Tongue (tissue), 3 donors: ENCODE measurements at places on chromosomes 12 and 14.
A peak's percentile ranks its signal among the peaks of the same experiment; 100 is the strongest.

GRCh38 chr14:90513161-90514014 is 116.6 kb downstream of the CALM1 start:
- peak; percentile 95 for DNase-seq

DNA sequence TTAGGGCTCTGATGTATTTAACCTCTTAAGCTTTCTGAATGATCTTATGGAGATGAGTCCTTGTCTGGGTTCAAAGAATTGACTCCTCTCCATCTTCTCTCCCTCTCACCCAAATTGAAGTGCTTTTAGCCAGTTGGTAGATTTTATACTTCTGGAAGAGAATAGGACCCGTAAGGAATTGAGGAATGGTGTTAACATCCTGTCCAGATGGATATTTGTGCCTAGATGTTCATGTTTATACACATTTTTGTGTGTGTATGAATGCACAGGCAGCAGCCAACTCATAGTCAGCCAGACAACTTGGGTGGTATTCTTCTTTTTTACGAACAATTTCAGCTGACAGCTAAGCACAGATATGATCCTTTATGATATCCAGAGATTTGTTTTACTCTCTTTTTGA is 449.6 kb upstream of the RGS6 start:
- peak; percentile 48 for DNase-seq

DNA sequence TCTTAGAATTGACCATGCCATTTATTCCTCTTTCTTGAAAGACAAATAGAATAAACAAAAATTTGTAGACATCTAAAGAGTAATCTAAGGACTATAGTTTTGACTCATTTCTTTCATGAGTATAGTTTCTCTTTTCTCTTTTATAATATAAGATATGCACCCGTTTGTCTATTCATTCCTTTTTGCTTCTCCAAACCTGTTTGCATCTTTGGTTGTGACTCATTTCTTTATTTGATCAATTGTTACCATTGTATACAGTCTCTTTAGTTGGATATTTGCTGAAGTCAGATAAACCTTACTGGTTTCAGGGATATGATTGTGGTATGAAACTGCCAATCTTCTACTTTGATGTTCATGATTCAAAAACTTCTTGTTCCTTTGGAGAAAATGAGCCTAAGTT is 268.7 kb downstream of the FBXL14 start:
- no peak for DNase-seq

DNA sequence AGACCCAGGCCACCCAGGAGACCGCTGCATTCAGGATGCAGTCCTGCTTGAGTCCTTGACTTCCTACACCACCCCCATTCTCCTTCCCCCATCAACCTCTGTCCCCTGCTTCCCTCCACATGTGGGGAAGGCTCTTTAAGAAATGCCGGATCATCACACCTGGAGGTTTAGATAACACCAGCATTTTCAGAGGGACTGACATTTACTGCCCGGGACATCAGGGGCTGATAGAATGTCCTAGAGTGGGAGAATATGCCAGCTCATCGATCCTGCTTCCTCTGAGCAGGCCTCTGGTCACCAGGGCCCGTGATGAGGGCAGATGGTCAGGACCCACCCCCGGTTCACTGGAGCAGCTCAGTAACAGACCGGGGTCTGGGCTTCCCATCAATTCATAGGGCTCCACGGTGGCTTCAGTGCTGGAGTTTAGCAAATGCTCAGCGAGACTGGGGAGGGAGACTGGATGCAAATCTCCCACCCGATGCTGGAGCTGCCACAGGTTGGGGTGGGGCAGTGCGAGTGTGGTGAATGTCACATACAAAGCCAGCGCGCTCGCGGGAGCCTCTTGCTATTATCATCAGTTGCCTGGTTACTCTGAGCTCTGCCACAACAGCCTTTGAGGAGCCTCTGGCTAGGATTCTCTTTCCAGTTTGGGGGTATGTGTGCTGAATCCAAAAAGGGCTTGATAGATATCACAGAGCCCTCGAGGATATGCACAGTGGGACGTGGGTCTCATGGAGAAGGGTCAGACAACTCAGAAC is 111.6 kb downstream of the RBM19 start:
- DNase-seq = no peak

DNA sequence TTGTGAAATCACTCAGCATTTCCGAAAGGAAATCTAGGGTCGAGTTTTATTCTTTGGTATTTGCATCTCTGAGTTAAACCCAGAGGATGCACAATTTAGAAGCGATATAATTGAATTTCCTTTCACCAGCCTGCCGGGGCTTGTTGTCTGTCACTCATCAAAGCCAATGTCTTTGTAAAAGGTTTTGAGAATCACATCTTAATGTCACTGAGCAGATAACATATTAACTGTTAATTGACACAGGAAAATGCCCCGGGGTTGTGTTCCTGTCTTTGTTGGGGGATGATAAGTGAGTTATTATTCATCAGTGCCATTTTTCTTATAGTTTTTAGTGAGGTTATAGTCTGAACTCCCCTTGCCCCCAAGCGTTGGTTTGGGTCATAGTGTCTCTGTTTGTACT is 73.4 kb downstream of the DUSP6 start:
- DNase-seq = no peak

GRCh38 chr12:64779354-64779974 is 20.3 kb upstream of the GNS start:
- no peak for DNase-seq

DNA sequence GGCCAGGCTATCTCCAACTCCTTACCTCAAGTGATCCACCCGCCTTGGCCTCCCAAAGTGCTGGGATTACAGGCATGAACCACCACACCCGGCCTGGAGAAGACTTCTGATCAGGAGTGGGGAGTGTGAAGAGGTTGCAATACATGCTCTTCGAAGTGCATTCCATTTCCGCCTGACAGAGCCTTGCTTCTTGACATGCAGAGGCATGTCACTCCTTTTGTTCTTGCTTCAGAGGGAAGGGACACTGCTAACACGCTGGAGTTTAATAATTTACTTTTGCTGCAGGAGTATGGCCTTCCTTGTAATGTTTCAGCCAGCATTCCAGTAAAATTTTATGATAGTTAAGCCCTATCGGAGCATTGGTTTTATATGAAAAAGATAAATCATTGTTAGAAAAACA is 74.9 kb downstream of the SLC25A47 start:
- DNase-seq = no peak

DNA sequence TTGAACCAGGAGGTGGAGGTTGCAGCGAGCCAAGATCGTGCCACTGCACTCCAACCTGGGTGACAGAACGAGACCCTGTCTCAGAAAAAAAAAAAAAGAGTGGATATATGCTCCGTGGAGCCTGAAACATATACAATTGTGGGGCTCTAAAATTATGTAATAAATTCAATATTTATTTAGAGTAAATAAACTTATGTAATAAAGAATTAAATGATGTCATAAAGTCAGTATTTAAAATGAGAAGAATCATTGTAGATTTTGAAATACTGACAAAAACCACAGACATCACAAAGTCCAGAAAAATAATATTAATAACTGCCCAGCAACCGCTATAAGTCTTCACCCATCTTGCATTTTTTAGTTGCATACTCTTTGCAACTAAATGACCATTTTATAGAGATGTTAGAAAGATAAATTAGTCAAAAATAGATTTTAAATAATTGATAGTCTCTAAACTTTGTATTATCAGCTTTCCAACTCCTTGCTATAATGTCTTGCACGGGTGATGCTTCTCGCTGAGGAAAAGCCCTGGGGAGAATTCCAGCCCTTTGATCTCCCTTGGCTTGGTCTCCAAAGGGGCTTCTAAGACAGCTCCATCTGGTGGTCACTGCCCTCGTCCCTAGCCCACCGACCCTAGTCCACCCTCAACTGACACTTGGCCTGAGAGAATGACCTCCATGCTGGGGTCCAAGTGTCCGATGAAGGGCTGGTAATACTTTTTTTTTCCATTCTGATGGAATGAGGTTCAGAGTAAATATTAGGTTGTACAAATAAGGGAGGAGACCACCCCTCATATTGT is 7.9 kb upstream of the TMBIM6 start:
- no peak for DNase-seq

- no peak for DNase-seq
These were observed 14.1 kb upstream of the TMEM119 start for GRCh38 chr12:108611884-108612415.

- peak; percentile 66 for DNase-seq
These were observed 648 bp downstream of the CHD4 start for GRCh38 chr12:6606331-6607131.

DNA sequence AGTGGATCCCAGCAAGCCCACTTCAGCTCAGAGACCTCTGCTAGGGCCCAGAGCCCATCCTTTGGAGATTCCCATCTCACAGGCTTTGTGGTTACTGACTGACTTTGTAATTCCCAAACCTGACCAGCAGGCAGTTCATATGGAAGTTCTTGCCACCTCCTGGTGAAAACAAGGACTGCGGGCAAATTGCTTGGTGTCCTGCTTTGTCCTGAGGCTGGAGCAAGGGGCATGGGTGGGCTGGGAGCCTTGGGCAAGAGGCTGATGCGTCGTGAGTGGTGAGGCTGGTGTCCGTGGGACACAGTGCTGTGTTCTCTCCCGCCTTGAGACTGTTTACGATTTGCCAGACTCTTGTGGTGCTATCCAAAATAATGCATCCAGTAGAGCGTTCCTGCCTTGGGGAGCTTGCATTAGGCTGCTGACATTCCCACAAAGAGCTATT is 91.0 kb downstream of the LRRC74A start:
- DNase-seq = peak; percentile 83

DNA sequence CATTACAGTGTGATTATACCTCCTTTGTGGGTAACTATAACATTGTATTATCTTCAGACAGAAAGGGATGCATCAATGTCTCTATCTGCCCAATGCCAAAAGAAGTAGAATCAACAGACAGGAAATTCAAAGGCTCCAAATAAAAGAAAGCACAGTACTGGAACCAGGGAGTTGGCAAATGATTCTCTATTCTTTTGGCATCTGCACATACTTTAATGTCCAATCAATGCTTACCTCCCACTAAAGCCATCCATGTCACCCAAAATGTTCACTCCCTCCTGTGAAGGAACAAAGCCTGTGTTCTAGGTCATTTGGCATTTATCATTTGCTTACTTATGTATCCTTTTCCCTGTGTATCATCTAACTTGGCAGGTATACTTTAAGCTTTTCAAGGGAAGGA is 36.7 kb downstream of the KIF21A start:
- DNase-seq = no peak

- DNase-seq = no peak
These were observed 48.2 kb downstream of the FOXN3 start for GRCh38 chr14:89368490-89369477.

DNA sequence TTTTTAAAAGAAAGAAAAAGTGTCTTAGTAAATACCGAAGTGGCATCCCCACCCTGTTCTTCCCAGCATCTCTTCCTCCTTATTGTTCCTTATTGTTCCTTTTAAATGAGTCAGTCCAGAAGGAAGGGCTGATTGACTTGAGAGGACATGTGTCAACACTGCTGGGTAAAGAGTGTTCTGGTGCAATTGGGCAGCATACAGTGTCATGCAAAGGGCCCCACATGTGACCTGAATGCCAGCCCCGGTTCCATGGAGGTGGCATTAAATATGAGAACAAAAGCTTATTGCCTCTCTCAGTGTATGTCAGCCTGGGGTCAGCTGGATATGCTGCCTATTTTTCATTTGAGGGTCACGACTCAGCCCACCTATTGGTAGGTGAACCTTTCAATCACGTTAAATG is 58.9 kb upstream of the RIC8B start:
- DNase-seq = no peak

GRCh38 chr12:110581931-110582275 is 1.2 kb downstream of the PPTC7 start:
- DNase-seq = peak; percentile 35

GRCh38 chr12:6921996-6922946 is 5.5 kb upstream of the ATN1 start:
- DNase-seq = no peak

DNA sequence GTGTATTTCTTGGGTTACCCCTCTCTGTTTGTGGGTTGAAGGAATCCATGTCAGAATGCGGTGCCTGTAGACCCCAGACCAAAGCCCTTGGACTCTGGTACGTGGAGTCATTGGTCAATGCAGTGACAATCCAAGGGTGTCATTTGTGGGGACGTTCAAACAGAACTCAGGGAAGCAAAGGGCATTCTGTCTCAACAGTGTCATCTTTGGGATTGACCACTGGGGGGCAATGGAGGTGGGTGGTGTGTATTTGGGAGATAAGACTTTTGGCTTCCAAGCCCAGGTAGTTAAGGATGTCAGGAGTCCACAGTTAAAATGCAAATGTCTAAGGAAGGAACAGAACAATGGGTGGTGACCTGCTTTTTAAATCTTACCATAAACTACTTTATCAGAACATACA is 54.6 kb upstream of the CCDC175 start:
- no peak for DNase-seq

GRCh38 chr12:27304856-27305255 is 27.8 kb upstream of the BMAL2 start:
- DNase-seq = no peak

DNA sequence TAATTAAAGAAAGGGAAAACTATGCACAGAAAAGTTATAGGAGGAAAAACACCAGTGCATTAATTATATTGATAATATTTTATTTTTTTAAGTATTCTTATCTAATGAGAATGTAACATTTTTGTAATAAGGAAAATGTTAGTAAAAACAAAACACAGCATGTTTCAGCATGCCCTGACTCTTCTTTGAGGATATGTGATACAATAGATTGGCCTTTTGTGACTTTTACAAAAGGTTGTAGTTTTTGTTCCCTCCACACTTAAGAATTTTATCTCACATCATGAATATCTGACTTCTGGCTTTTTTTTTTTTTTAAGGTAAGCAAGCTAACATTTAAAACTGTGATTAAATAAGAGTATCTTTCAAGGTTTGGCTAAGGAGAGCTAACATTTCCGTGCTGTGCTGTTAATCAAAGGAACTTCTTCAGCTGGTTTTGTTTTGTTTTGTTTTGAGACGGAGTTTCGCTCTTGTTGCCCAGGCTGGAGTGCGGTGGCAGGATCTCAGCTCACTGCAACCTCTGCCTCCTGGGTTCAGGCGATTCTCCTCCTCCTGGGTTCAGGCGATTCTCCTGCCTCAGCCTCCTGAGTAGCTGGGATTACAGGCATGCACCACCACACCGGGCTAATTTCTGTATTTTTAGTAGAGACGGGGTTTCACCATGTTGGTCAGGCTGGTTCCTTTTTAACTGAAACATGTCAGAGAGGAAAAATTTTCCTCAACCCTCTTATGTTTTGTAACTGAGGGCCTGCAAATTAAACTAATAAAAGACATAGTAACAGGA is 30.8 kb upstream of the RESF1 start:
- no peak for DNase-seq
